Esophagus muscularis mucosa (tissue), 4 donors: ENCODE measurements at places on chromosomes 5 and 9. TPM values are rescaled to one million over a fixed set of nuclear protein-coding genes. Genes with fewer than 3 reads are reported as not detected.

- no peaks in the 10 kb centered on the region for H3K4me1 ChIP-seq
- H3K4me3 ChIP-seq = no peak overlapping the region
- no peaks in the 10 kb centered on the region for H3K36me3 ChIP-seq
- H3K27me3 ChIP-seq = no peaks in the 10 kb centered on the region
- no peak overlapping the region for H3K27ac ChIP-seq
- no peak for DNase-seq
Observed at GRCh38 chr5:38023799-38024198, 184.0 kb upstream of the GDNF start.

DNA sequence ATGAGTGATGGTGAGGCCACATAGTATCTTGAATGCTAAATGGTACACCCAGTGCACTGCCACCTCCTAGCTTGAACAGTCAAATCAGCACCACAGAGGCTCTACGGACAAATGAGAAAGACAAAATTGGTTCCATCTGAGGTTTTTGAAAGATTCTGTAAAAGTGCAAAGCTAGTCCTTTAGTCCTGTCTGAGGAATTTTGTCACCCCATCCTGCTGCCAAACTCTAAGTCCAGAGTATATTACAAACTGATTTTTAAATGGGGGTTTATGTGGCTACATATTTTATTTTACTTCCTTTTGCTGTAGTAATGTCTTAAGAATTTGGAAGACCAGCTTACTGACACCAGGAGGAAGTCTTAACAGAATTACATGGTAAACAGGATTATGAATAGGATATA lies 7.7 kb downstream of the FREM1 start:
- DNase-seq = no peak
- H3K27me3 ChIP-seq = no peaks in the 10 kb centered on the region
- no peak overlapping the region for H3K27ac ChIP-seq

Gene TNC
- 468 TPM for total RNA-seq

Gene SLC46A2
- total RNA-seq = 0.17 TPM

DNA sequence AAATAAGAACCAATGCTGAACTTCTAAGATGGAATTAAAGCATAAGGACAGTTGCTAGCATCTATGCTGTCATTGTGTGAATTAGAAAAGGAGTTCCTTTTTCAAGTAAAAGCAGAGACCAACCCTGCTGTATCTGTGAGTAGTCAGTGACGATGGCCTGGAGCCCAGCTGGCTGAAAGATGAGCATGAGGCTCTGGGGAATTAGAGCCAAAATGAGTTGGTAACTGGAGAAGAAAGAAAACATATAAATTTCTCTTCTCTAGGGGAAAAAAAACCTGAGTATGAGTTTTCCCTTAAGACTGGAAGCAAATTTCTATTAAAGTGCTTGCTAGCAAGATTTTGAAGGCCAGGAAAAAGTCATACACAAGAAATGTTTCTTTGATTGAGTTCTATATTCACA lies 1.6 kb upstream of the SPZ1 start:
- no peak overlapping the region for H3K27ac ChIP-seq
- no peaks in the 10 kb centered on the region for H3K27me3 ChIP-seq
- DNase-seq = no peak
- no peaks in the 10 kb centered on the region for H3K36me3 ChIP-seq
- H3K4me3 ChIP-seq = no peak overlapping the region
